Gastrocnemius medialis (tissue), 4 donors: ENCODE measurements at places on chromosomes 3 and 15. TPM values are rescaled to one million over a fixed set of nuclear protein-coding genes. Genes with fewer than 3 reads are reported as not detected.

DNA sequence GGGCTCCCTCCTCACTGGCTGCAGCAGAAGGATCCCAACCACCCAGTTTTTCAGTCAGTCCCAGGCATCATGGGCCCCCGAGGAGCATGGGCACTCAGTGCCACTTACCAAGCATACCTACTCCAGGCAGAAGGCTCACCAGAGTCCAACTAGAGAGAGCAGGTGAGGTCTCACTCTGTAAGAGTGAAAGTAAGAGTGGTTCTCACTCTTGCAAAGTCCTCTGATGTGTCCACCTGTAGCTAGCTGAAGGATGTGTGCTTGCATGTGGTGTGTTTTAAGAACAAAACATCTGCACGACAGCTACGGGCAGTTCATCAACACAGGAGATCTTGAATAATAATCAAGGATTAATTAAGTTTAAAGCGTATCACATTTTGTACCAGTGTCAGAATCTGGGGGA lies 49.7 kb downstream of the CCK start:
- peaks cover 31% of the 10 kb centered on the region for H3K4me1 ChIP-seq
- H3K27me3 ChIP-seq: no peaks in the 10 kb centered on the region
- H3K4me3 ChIP-seq: no peak overlapping the region
- H3K36me3 ChIP-seq: no peaks in the 10 kb centered on the region
- DNase-seq: no peak

The MUC20 gene
- 2.8 TPM for total RNA-seq

The ANAPC13 gene
- total RNA-seq: 32.3 TPM

GRCh38 chr3:100231668-100232067 lies 29.1 kb upstream of the TBC1D23 start:
- no peak overlapping the region for H3K4me3 ChIP-seq
- no peaks in the 10 kb centered on the region for H3K36me3 ChIP-seq
- no peaks in the 10 kb centered on the region for H3K27me3 ChIP-seq
- DNase-seq: no peak
- no peak overlapping the region for H3K27ac ChIP-seq
- H3K4me1 ChIP-seq: no peaks in the 10 kb centered on the region

GRCh38 chr3:36482880-36483279 lies 102.6 kb downstream of the STAC start:
- H3K36me3 ChIP-seq: no peaks in the 10 kb centered on the region
- H3K27ac ChIP-seq: no peak overlapping the region
- H3K4me3 ChIP-seq: no peak overlapping the region

DNA sequence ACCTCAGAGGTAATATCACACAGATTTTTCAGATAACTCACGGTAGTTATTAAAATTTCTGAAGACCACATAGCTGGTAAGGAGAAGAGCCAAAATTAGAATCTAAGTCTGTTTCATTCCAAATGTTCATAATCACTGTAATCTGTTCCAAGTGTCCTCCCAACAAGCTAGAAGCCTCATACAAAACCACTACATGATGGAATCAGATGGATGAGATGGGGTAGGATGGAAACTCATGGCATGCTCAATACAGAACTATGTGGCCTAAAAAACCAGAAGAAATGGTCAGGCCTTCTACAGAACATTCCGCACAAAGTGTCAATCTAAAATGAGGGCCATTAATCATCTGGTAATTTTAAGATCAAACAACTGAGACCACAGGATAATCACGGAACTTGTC lies 91.8 kb downstream of the THBS1 start:
- DNase-seq: no peak
- no peak overlapping the region for H3K4me3 ChIP-seq
- H3K27me3 ChIP-seq: no peaks in the 10 kb centered on the region

GRCh38 chr15:66633041-66633937 lies 67.5 kb upstream of the LCTL start:
- H3K27me3 ChIP-seq: no peaks in the 10 kb centered on the region
- H3K4me1 ChIP-seq: no peaks in the 10 kb centered on the region
- no peak overlapping the region for H3K4me3 ChIP-seq
- H3K27ac ChIP-seq: no peak overlapping the region
- DNase-seq: no peak

The GOLGA8Q gene
- 0.97 TPM for total RNA-seq

DNA sequence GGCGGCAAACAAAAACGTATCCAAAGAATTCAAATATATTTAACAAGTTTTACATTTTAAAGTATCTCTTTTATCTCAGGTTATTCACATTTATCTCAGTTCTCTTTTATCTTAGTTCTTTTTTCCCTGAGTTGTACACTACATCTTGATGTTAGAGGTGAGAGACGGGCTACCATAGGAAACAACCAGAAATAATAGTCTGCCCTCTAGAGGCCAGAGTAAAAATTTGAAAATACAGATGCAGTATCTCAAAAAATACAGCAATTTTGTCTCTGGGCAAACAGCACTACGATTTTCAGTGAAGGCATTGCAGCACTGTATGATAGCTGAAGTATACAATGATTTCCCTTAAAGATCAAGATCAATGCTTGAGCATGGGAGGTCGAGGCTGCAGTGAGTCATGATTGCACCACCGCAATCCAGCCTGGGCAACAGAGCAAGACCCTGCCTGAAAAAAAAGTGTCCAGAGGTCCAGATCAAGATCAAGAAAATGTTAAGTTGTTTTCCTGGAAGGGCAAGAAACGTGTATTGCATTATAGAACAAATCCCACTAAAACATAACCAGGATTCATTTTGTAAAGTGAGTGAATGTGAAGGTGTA lies 82.6 kb upstream of the ATP11B start:
- no peaks in the 10 kb centered on the region for H3K36me3 ChIP-seq
- H3K27ac ChIP-seq: no peak overlapping the region
- no peak for DNase-seq
- no peaks in the 10 kb centered on the region for H3K4me1 ChIP-seq
- H3K4me3 ChIP-seq: no peak overlapping the region

The RARB gene
- total RNA-seq: 1.5 TPM

GRCh38 chr3:192861972-192862371 lies 55.7 kb downstream of the MB21D2 start:
- H3K4me3 ChIP-seq: no peak overlapping the region
- no peaks in the 10 kb centered on the region for H3K27me3 ChIP-seq
- H3K27ac ChIP-seq: no peak overlapping the region
- H3K36me3 ChIP-seq: no peaks in the 10 kb centered on the region
- DNase-seq: peak; percentile 6

- peak overlapping the region; percentile 81 for H3K4me3 ChIP-seq
- H3K36me3 ChIP-seq: no peaks in the 10 kb centered on the region
- H3K4me1 ChIP-seq: peaks cover 6% of the 10 kb centered on the region
- peaks cover 5% of the 10 kb centered on the region for H3K27me3 ChIP-seq
- peak overlapping the region; percentile 87 for H3K27ac ChIP-seq
- no peak for DNase-seq
Measured at GRCh38 chr15:66702787-66703539, 927 bp downstream of the SMAD6 start.
